NCI-H187 treated with DMSO at 0.1 percent for 48 hours (cell line): ENCODE measurements at places on chromosomes 4 and X.

GRCh38 chr4:52750819-52751486 lies at the start of gene ERVMER34-1:
Gene ERVMER34-1, minus strand, starts transcription at chr4:52751425. Its CDS starts 5,905 bp downstream, at chr4:52745520.
- no peak for DNase-seq

DNA sequence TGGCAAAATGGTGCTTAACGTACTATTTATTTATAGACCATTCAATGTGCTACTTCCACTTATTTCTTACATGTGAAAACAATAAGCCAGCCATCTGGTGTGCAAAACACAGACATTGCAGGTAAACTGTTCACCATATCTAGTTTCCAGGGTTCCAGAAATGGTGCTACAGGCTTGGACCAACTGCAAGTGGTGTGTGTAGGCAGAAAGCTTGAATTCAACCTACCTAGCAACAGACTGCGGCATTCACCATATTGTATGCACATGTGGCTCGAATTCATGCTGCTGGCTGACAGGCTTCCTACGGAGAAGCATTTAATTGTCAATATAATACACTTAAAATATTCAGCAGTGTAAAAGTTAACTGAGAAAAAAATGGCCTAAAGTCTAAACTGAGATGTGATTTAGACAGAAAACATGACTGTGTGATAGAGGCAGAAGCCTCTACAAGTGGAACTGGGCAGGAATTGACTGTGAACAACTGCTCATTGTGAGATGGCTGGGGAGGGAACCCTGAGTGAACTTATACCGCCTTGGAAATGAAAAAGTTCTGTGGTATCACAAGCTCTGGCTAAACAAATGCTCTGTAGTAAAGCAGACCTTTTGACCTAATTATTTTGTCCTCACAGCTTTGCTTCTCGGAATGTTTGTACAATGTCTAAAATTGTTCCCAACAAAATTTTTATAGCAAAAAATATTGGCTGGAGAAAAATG lies 434.7 kb downstream of the GRIA2 start:
- DNase-seq = no peak

- DNase-seq = no peak
Measured at GRCh38 chr4:54107951-54108748, 8.2 kb downstream of the GSX2 start.

- DNase-seq = no peak
Measured at GRCh38 chr4:94528792-94529451, 77.2 kb downstream of the PDLIM5 start.

DNA sequence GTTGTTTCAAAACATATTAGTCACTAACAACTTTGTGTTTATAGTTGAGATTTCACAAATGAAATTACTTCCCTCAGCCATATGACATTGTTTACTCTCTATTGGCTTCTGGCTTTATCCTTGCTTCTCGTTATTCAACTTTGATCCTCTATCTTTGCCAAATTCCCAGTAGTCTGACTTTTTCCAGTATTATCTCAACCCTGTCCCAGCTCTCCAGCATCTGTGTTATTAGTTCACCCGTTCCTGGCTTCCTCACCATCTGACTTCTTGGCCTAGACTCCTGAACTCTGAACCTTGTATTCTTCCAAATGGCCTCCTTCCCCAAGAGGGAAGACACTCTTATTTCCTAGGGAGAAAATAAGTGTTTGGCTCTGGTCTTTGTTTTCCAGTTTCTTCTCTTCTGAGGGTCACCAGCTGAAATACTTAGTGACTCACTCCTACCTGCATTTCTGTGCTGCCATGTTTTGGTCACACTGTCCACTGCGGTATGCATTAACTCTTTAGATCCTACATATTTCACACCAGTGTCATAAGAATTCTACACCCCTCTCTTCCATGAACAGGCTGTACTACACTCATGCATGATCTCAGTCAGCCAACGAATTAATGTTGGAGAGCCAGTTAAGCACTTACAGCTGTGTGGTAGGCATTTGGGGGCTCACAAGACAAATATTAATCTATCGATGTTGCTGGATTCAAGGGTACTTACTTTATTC lies 17.0 kb upstream of the ARHGAP24 start:
- DNase-seq = no peak

DNA sequence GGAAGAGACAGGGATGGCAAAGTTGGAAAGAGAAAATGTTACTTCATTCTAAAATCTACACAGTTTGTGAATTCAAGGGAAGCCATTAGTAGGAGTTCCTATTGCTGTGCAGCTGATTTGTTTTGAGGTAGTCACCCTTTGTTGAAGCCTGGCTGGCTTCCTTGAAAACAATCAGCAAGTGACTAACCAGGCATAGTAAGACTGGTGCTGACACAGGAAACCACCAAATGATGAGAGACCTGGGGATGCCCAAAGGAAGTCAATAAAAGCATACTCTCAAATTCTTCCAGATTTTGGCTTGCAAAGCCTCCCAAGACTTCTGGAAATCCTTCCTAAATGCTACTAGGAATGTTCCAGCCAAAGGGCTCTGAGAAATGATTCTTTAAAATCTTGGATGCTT lies 23.9 kb upstream of the PRDM8 start:
- DNase-seq = no peak

- DNase-seq = no peak
Measured at GRCh38 chr4:36422607-36423006, 141.2 kb downstream of the DTHD1 start.

GRCh38 chr4:134862116-134862515 lies 660.5 kb upstream of the PABPC4L start:
- no peak for DNase-seq

DNA sequence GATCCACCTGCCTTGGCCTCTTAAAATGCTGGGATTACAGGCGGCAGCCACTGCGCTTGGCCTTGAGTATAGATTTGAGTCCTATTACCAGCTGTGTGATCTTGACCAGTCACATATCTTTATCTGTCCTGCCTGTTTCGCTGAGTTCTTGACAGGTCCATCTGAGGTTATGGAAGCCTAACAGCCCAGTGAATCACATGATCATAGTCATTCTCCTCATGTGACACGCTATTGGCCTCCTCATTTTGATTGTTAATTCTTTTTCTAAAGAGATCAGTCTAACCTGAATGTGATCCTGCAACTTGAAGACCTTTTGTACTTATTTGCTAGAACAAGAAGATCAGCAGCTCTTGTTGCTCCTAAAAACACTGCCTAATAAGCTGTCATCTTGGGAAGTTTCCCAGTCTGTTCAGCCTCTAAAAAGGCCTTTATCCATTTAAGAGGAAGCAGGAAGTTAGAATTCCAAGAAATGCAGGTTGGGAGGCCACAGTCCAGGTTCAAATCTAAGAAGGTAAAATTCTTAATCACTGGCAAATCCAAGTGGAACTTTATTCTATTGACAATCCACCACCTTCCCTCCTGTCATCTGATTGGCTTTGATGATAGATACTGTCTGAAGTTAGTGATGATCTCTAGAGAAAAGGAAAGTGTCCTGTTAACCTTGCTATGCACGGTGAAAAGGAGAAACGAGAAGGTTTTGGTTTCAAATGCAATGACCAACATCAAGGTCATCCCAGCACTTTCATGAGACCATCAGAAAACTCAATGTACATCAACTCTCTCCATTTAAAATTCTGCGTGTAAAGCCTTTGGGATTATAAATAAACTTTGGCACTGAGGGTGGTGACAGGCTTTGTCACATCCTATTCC lies 86.9 kb downstream of the CHRNA9 start:
- DNase-seq = no peak

GRCh38 chr4:169312690-169313422 lies 42.1 kb upstream of the SH3RF1 start:
- no peak for DNase-seq

- DNase-seq = peak; percentile 4
Measured at GRCh38 chr4:41661442-41662076, 87.0 kb downstream of the PHOX2B start.

DNA sequence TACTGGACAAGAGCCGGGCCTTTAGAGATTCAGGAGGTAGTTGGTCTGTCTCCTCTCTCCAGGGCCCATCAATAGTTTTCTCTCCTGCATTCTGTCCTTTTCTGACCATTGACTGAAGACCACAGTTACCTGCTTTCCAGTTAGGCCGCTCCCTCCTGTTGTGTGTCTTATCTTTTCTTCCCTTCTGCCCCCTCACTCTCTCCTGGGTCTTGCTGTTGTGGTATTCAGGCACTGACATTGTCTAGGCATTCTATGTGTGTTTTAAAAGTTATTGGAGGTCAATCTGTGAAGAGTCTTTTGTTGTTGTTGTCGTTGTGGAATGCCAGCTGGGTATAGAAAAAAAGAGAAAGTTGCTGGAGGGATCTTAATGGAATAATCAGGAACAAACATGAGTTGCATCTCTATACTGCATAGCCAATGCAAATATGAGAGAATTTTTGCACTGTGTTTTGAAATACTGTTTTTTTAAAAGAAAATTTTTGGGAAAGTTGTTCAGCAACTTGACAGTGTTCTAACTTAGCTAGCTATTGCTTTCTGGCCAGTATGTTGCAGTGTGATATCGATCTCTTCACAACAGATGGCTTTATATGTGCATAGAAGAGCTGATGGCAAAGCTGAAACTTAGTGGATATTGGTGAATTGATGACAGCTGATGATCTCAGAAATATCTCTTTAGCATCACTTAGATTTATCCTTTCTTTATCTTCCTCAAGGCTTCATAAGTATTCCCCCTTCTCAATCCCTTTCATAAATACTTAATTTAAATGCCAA lies 240.7 kb downstream of the C4orf33 start:
- DNase-seq = no peak

DNA sequence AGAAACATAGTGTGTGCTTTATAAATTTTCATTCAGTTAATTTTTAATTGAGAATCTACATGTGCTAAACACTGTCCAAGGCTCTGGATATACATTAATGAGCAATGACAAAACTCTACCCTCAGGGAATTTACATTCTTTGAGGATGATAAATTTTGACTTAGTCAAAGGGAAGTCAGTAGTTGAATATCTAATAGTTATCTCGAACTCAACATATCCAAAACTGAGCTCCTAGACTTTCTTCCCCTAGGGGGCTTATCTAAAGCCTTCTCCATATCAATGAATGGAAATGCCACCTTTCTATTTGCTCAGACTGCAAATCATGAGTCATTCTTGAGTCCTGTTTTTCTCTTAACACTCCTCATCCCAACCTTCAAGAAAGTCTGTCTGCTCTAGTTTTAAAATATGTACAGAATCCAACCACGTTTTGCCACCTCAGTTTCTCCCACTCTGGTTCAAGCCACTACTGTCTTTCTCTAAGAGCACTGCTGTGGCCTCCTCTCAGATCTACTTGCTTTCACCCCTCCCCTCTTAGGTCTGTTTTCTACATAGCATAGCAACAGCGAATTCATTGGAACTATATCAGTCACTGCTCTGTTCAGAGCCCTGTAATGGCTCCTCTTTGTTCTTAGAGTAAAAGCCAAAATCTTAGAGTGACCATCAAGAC lies 9.5 kb downstream of the PARM1 start:
- DNase-seq = no peak

- DNase-seq = no peak
Measured at GRCh38 chr4:189850239-189850856, 90.3 kb upstream of the FRG1 start.

- DNase-seq = no peak
Measured at GRCh38 chr4:41296995-41297394, 40.3 kb downstream of the UCHL1 start.

DNA sequence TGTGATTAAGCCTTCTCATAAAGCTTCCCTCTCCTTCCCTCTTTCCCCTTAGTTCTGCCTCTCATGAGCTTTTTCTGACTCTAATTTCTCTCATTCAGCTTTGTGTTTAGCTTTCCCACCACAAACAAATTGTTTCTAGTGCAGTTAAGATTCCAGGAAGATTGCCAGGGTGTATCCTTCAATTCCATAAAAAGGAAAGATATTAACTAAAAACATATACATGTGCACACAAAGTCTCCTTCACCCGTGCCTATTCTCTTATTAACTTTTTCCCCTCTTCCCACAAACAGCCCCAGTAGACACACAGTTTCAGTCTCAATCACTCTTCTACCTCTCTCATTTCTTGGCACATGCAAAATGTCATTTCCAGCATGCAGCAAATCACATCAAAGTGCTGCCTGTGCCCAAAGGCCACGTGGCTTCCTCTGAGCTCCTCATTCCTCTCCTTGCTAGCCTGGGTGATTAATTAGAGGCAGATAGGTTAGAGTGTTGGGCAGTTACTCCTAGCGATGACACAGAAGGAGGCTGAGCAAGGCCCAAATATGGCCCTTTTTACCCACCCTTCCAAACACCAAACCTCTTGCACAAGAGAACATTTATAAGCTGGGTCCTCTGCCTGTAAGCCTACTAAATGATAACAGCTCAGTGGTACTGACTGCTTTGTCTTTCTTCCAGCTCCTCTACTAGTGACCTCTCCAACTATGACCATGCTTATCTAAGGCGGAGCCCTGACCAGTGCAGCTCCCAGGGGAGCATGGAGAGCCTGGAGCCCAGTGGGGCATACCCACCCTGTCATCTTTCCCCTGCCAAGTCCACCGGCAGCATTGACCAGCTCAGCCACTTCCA lies 159.6 kb downstream of the SOWAHB start:
- DNase-seq = no peak

GRCh38 chrX:38616904-38617303 lies 55.6 kb downstream of the TSPAN7 start:
- no peak for DNase-seq

DNA sequence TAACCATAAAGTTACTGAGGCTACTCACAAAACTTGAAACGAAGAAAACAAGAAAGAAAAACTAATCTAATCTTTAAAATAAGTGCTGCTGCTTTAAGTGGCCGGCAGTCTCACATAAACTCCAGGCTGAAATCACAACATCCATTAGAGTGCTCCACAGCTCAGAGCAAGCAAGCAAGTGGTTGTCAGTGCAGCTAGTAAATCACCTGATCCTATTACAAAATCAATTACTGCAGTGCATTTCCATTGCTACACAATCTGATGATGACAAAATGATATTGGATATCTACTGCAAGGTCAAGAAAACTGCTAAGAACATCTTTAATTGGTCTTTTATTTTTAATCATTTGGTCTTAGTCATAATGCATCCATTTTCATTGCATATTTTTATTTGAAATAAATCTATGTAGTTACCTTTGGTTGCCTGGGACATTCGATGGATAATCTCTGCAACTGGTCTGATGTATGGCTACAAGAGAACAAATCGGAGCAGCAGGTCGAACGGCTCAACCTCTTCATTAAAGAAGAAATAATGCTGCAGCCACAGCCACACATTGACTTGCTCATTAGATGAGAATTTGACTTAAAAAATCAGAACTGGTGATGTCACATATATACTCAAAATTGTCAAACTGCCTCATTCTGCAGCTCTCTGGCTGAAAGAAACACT lies 87.7 kb downstream of the FBXW7 start:
- DNase-seq = no peak

DNA sequence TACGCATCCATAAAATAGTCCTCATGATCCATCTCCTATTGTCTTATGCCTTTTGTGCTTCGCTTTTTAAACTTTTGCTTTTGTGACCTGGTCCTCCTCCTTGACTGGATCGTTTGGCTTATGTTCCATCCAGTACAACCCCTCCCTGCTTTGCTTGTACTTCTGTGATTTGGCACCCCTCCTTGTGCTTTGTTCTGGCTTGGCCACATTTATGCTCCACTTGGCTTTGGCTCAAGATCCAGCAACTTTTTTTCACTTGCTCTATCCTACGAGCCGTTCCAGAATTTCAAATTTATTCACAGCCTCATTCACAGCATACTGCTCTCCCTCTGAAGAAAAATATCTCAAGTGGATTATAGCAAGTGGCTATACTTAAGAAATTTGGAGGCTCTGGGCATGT lies 28.0 kb upstream of the GLRA2 start:
- no peak for DNase-seq

- peak; percentile 89 for DNase-seq
Measured at GRCh38 chr4:20639346-20639745, 60.9 kb upstream of the PACRGL start.

GRCh38 chr4:86557526-86557925 lies 36.6 kb upstream of the PTPN13 start:
- DNase-seq = no peak

GRCh38 chr4:101280866-101281600 lies 66.3 kb downstream of the PPP3CA start:
- DNase-seq = no peak
